ENCODE measurements at places on chromosomes 5 and 9.

DNA sequence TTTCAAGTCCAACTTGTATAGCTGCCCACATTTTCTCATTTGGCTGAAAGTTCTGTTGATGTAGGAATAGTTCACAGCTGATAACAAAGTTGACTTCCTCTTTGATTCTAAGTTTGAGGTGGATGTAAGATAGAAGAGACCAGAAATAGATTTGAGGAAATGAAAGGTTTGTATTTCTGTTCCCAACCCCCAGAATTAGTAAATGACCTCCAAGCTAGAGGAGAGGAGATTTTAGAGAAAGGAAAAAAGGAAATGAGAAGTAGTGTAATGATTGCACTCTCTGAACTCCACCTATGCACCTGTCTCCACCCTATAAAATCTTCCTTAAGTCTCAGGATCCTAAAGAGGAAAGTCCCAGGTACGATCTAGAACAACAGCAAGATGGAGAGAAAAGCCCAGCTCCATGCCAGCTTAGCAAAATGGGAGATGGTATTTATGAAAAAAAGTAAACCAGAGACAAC is 130.4 kb upstream of the POC5 start:
- DNase-seq = no peak

DNA sequence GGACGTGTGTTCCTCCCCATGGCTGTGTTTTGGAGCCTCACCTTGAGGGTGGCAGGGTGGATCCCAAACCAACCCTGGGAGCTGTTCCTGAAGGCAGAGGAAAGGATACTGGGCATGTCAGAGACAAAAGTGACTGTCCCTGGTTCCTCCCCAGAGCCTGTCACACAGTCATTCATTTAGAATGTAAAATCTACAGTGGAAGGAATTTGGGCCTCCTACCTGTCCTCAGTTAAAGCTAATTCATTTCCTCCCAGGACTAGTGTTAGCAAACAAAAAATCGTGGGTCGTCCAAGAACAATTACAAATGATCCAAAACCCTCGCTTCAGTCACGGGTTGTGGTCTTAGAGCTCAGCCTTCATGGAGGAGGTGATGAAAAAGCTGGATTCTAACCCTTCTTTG is 83.2 kb downstream of the NDFIP1 start:
- no peak for DNase-seq

- no peak for DNase-seq
These were observed 5.6 kb upstream of the SEC24A start for GRCh38 chr5:134642931-134643530.

DNA sequence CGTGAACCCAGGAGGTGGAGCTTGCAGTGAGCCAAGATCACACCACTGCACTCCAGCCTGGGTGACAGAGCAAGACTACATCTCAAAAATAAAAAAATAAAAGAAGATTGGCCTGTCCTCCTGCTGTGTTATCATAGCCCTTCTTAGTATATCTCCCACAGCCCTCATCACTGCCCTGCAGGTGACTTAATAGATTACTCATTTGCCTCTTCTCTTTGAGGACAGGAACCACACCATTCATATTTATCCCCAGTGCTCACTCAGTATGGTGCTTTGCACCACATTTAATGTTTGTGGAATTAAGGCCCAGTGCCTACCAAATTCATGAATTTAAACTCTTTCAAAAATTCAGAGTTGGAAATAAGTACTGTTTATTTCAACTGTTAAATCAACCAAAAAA is 10.3 kb downstream of the IDNK start:
- no peak for DNase-seq

DNA sequence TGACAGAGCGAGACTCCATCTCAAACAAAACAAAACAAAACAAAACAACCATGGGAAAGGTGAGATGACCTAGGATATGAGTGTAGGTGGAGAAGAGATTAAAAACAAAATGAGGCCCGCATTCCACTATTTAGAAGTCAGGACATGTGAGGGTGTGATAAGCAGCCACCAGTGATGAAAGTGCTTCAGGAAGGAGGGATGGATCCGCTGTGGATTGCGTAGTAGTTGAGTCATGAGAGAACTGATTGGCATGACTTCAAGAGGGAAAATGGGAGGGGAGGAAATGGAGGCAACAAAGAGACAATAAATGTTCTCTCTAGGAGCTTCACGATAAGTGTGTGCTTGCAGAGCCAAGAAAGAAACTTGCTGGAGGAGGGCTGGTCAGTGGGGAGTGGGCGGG is 367.6 kb downstream of the ARL15 start:
- no peak for DNase-seq

DNA sequence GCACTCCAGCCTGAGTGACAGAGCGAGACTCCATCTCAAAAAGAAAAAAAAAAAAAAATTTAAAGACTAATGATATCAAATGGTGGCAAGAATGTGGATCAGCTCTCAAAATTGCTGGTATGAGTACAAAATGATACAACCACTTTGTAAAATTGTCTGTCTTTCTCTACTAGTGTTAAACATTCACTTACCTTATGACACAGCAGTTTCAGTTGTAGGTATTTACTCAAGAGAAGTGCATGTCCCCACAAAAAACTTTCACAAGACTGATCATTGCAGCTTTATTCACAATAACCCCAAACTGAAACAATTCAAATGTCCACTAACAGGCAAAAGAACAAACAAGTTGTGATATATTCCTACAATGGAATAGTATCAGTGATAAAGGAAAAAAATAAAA is 14.7 kb upstream of the CETN3 start:
- DNase-seq = no peak

- DNase-seq = no peak
These were observed 229.9 kb downstream of the DOCK8 start for GRCh38 chr9:444528-444927.

- no peak for DNase-seq
These were observed 177.2 kb downstream of the GADD45G start for GRCh38 chr9:89781838-89782540.

All from right renal cortex interstitium (tissue), 3 donors.